H1 (cell line): ENCODE measurements at places on chromosomes 7 and 10. TPM values are rescaled to one million over a fixed set of nuclear protein-coding genes. Genes with fewer than 3 reads are reported as not detected.

The OR13A1 gene
- total RNA-seq = not detected in 2 replicates

The SLC29A4 gene
- total RNA-seq = 6.9 and 8.5 TPM in 2 replicates

The CCDC3 gene
- 3.7 and 3.8 TPM in 2 replicates for total RNA-seq

DNA sequence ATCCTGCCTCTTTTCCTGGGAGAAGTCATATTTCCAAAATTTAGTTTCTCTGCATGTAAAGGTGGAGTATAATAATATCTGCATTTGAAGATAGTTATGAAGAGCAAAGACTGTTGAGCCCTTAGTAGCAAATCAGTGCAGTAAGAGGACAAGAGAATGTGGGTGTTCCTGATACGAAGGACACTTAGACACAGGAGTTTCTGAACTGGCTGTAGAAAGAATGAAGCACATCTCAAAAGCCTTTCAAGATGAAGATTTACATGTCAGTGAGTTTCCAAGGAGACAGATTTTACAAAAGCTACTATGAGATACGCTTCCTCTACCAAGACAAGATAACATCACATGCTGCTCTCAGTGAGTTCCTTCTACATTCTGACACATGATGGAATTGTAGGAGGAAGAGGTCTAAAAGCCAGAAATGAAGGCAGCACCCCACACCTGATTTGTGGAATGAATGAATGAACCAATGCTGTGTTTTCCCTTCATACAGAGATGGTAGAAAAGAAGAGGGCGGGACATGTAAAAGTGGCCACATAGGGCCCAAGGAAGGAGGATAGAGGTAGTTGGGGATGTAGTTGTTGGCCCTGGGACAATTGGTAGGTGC lies 173.6 kb upstream of the PDE1C start:
- H3K27ac ChIP-seq = no peak overlapping the region
- no peak overlapping the region for H3K4me3 ChIP-seq
- H3K4me1 ChIP-seq = peaks cover 3% of the 10 kb centered on the region
- DNase-seq = no peak

GRCh38 chr7:36103837-36104561 lies 49.1 kb upstream of the EEPD1 start:
- no peak for DNase-seq
- no peak overlapping the region for H3K27ac ChIP-seq
- no peaks in the 10 kb centered on the region for H3K36me3 ChIP-seq
- no peak overlapping the region for H3K4me3 ChIP-seq
- no peaks in the 10 kb centered on the region for H3K4me1 ChIP-seq
- no peaks in the 10 kb centered on the region for H3K27me3 ChIP-seq

DNA sequence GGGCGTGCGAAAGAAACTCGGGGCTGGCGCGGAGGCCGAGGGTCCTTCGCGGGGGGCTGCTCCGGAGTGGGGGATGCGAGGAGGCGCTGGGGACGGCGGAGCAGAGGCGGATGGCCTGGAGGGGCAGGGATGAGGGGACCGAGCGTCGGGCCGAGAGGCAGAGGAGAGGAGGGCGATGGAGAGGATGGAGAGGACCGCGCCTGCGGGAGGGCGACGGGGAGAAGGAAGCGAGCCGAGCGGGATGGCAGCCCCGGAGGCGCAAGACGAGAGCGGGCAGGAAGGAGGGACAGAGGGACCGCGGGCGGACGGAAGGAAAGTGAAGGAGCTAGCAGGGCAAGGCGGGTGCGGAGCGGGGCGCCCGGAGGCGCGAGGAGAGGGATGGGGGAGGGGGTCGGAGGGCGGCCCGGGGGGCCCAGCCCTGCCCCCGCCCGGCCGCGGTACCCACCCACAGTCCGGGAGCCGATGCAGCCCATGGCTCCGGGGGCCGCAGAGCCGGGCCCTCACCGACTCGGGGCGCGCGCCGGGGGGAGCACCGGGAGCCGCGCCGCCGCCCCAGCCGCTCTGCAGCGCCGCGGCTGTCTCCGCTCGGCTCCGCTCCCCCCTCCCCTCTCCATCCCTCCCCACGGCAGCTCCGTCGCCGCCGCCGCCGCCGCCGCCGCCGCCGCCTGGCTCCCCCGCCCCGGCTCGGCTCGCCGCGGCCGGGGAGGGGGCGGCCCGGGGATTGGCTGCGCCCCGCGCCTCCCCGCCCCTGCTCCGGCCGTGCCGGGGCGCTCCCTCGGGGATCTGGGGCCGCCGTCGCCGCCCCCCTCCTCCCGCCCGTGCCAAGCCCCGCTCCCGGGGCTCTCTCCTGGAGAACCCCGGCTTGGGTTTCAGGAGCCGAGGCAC lies at the start of gene FAM131B:
Gene FAM131B, minus strand, starts transcription at position 583 of the 885 bp plus-strand sequence. Its CDS starts 110 bp downstream, at position 473.
- peaks cover 12% of the 10 kb centered on the region for H3K27me3 ChIP-seq
- no peak for DNase-seq
- H3K4me3 ChIP-seq = peak within 1 kb of the TSS; percentile 98
- no peaks in the 10 kb centered on the region for H3K36me3 ChIP-seq
- H3K4me1 ChIP-seq = peaks cover 12% of the 10 kb centered on the region

DNA sequence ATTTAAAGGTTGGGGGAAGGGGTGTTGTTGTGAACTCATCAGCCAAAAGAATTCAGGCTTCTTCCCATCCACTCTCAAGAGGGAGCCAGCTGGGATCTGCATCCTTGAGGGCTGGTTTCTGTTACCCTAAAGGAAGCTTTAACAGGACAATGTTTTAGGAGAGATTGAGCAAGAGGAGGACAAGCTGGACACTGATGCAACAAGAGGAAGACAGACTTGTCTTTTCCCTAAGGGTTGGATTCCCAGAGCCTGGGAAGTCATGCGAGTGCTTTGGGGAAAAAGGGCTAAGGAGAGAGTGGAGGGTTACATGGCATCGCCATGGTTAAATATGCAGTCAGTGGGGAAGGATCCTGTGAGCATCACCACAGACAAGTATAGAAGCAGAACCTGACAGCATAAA lies 47.6 kb upstream of the PDE1C start:
- no peaks in the 10 kb centered on the region for H3K27me3 ChIP-seq
- no peak overlapping the region for H3K4me3 ChIP-seq
- no peak for DNase-seq
- peaks cover 5% of the 10 kb centered on the region; the same call in 1 of the 2 replicates for H3K4me1 ChIP-seq
- no peaks in the 10 kb centered on the region for H3K36me3 ChIP-seq
- H3K27ac ChIP-seq = no peak overlapping the region

DNA sequence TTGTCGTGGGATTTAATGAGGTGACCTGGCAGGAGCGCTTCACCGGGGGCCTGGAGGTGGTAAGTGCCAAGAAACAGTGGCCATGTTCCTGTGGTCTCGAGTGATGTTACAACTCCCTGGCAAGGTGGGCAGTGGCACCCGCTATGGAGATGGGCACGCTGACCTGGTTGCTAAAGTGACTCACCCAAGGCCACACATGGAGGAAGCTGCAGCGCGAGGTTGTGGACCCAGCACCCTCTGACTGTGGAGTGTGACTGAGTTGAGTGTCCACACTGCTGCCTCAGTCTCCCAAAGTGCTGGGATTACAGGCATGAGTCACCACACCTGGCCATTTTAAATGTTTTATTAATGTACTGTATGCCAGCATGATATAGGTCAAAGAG lies 73.2 kb downstream of the RGS10 start:
- H3K27me3 ChIP-seq = no peaks in the 10 kb centered on the region
- H3K4me1 ChIP-seq = no peaks in the 10 kb centered on the region
- H3K36me3 ChIP-seq = no peaks in the 10 kb centered on the region
- H3K27ac ChIP-seq = no peak overlapping the region

- H3K27ac ChIP-seq = no peak overlapping the region
- no peak for DNase-seq
- H3K4me3 ChIP-seq = no peak overlapping the region
- H3K4me1 ChIP-seq = no peaks in the 10 kb centered on the region
These were observed 355.1 kb downstream of the AUTS2 start for GRCh38 chr7:69953136-69954067.

GRCh38 chr7:144709066-144709465 lies 126.8 kb downstream of the TPK1 start:
- no peaks in the 10 kb centered on the region for H3K36me3 ChIP-seq
- H3K27me3 ChIP-seq = no peaks in the 10 kb centered on the region
- no peak overlapping the region for H3K4me3 ChIP-seq
- no peak overlapping the region for H3K27ac ChIP-seq
- no peak for DNase-seq

GRCh38 chr10:42177077-42177792 lies 461.1 kb downstream of the ZNF33B start:
- DNase-seq = no peak
- no peaks in the 10 kb centered on the region for H3K4me1 ChIP-seq
- H3K27me3 ChIP-seq = no peaks in the 10 kb centered on the region
- no peak overlapping the region for H3K27ac ChIP-seq
